Activated CD4-positive, alpha-beta T cell treated with anti-CD3 and anti-CD28 coated beads for 1 hour (primary cell): ENCODE measurements at places on chromosomes 3 and 15.

DNA sequence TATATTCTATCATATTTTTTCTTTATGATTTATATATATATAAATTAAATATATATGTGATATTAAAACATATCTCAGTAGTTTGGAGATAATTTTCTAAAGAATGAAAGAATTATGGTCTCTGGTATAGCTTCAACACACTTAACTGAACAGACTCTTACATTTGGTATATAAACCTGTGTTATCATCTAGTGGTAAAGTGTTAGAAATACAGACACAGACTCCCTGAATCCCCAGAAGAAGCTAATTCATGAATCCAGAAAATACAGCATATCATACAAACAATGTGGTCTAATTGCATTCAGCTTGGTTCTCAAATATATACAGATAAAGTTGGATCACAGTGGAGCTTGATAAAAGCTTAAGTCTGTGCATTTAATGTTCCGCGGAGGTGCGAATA, 1100.4 kb downstream of the ROBO2 start:
- no peak for DNase-seq

DNA sequence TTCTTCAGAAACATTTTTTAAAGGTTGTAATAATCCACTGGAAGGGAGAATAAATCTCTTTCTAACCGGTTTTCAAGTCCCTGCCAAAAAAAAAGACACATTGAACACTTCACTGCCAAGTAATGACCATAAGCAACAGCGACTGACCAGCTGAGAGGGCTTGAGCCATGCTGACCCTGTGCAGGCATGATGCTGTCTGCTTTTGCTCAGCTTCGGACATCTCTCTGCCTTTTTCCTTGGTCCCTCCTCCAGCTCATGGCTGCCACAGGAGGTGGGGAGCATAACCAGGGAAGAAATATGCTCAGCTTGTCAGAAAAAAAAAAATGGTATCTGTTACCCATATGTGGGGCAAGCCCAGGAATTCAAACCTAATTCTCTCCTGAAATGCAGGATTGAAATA, 1.5 kb downstream of the IGSF10 start:
- no peak for DNase-seq

- no peak for DNase-seq
These were observed 8.2 kb downstream of the ZPLD1 start for GRCh38 chr3:102443021-102443420.

- no peak for DNase-seq
These were observed 11.1 kb downstream of the ABHD17C start for GRCh38 chr15:80706161-80706560.

DNA sequence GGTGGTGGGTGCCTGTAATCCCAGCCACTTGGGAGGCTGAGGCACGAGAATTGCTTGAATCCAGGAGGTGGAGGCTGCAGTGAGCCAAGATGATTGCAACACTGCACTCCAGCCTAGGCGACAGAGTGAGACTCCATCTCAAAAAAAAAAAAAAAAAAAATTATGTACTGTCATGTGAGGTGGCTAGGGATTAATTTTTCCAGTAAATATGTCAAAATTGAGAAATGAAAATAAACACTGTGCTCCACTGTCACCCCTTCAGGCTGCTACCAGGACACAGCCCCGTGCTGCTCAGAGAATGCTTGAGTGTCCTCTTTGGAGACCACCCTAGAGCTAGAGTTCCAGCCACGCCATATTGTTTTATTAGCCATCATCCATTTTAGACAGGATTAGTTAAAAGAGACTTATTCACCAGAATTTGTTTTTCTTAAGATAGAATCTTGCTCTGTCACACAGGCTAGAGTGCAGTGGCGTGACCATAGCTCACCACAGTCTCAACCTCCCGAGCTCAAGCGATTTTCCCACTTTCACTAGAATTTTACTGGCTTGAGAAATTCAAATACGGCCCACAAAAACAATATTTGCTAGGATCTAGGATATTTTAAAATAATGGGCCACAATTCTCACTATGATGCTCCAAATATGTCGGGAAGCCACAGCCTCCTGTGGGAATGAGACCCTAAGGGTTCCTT, 642 bp downstream of the CD80 start:
- no peak for DNase-seq

DNA sequence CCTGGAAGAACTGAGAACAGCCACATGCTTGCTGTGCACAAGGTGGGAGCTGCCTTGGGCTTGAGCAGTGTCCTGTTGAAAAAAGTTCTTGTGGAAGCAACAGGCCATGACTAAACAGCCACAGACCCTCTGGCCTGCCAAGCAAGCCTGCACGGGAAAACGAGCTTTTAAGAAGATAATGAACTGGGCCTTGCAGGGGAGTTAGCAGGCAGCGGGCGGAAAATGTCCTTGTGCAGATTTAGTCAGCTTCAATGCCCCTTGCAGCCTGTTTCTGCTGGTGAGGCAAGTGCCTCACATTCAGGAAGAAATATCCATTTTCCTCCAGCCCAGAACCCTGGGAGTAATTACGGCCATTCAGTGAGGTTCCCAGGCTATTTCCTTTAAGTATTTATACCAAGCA, 126.2 kb upstream of the KLHL25 start:
- DNase-seq: no peak

GRCh38 chr3:69422751-69423150, 36.9 kb upstream of the FRMD4B start:
- no peak for DNase-seq

DNA sequence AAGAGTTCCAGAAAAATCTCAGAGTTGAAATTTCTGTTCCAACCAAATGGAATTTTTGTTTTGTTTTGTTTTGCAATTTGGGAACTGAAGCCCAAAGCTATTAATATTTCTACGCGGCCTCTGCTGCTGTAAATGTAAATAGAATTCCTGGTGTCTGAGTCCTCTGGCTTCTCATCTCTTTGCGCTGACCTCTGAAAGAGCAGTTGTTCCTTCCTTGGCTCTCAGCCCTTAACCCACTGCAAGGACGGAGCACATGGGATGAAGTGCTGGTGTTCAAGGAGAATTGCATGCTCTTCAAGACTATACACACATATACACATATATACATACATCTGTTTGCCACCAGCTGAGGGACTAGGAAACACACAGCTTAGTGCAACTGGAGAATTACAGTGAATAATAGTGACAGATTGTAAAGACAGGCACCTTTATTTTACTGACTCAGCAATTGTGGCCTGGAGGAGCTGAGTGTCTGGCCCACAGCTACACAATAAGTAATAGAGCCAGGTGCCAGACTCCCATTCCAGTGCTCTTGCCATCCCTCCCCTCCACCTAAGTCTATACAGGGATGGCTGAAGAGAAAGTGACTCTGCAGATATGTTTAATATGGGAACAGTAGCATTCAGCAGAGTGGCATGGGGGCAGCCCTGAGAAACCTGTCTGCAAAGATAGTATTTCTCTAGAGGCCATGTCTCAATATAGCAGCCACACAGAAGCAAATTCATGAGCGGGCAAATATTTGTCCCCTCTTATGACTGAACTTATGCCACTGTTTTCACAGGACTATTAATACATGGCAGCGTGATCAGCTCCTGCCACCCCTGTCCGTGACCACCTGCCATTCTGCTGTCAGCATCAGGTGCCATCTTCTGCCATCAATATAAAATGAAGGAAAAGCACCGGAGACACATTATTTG, 42.3 kb downstream of the NEK10 start:
- no peak for DNase-seq

- no peak for DNase-seq
These were observed 11.5 kb upstream of the LMCD1 start for GRCh38 chr3:8490079-8490552.

DNA sequence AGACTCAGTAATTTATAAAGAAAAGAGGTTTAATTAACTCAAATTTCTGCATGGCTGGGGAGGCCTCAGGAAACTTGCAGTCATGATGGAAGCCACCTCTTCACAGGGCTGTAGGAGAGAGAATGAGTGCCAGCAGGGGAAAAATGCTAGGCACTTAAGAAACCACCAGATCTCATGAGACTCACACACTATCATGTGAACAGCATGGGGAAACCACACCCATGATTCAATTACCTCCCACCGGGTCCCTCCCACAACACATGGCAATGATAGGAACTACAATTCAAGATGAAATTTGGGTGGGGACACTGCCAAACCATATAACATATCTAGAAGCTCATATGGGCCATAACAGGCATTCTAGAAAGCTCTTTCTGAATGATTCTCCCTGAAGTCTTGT, 190.3 kb downstream of the WNT5A start:
- no peak for DNase-seq

DNA sequence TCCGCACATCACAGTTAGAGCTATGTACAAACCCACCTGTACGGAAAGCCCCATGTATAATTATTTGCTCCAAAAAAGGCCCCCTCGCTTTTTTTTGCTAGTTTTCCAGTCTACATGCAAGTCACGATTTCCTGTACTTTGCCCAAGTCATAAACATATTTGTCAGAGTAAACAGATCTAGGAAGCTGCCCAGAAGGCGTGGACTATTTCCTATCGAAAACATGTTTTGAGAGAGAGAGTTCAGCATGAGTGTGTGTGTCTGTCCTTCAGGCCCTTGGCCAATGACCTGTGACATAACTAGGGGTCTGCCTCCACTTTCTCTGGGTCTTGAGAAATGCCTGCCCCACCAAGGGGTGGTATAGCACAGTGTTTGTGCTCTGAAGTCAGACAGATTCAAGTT, 72.7 kb upstream of the HACD2 start:
- DNase-seq: no peak

DNA sequence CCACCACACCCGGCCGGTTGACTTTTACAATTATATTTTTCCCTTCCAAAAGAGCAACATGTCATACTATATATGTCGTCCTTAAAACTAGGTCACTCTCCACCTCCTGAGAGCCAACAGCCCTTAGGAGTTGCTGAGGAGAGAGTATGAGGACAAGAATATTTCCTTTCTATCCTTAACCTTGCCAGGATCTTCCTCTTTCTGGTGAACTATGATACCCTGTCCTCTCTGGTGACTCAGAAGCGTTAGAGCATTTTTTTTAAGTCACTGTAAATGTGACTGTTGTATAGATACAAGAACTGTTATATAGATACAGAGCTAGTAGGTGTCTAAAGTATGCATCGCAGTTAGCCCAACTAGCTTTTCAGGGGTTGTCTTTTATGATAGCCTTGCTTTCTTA, 33.7 kb upstream of the MTHFS start:
- no peak for DNase-seq

DNA sequence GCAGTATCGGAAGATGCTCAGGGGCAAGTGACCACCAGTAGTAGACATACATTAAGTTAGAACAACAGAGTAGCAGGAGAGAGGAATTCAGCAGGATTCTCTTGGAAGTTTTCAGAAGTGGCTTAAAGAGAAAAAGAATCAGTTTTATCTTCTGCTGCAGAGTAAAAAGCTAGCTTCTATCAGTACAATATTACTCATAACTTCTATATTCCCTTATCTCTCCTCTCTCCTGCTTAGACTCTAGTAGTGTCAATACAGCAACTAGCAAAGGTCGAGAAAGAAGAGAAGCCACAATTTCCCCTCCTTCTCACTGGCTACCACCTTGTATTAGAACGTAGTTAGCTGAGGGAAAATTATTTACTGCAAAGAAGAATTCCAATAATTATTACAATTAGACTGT, 539.7 kb downstream of the DIPK2A start:
- DNase-seq: no peak

GRCh38 chr3:189160519-189161309, 11.1 kb upstream of the TPRG1 start:
- DNase-seq: no peak

DNA sequence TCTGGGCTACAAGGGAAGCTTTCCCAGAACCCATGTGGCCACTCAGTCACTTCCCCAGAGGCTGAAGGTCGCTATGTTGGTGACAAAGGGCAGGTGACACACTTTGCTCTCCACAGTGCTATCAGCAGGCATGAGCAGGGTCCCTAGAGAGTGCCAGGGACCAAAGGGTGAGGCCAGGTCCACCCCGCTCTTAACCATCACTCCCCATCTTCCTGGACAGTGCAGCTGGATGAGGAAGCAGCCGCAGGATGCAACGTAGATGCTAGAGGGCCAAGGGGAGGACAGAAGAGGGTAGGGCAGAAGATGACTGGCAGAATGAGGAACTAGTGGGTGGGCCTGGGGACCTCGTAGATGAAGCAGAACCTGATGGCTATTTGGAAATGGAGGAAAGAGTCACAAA, 13.6 kb upstream of the LTF start:
- DNase-seq: no peak

- DNase-seq: no peak
These were observed 79.5 kb downstream of the LINGO1 start for GRCh38 chr15:77553257-77553656.
